ENCODE measurements at places on chromosomes 2 and 18. TPM values are rescaled to one million over a fixed set of nuclear protein-coding genes. Genes with fewer than 3 reads are reported as not detected.
A peak's percentile ranks its signal among the peaks of the same experiment; 100 is the strongest.

Gene ONECUT2
- total RNA-seq, result 0.44 TPM

Gene UGT1A8
- 0.87 TPM for total RNA-seq

Gene SERPINB7
- total RNA-seq, result 3.4 TPM

Gene INO80C
- total RNA-seq, result 18.0 TPM

Gene ZNF236
- 6.4 TPM for total RNA-seq

Gene TUBB8B
- not detected for total RNA-seq

Gene MATN3
- 3.6 TPM for total RNA-seq

Gene RNU2-63P
- not detected for total RNA-seq

Gene SOWAHC
- 26.9 TPM for total RNA-seq

Gene NAB1
- 92.4 TPM for total RNA-seq

Gene ST3GAL5
- total RNA-seq, result 17.5 TPM

Gene SIX3
- total RNA-seq, result not detected

Gene SCYGR7
- not detected for total RNA-seq

Gene TCF23
- not detected for total RNA-seq

DNA sequence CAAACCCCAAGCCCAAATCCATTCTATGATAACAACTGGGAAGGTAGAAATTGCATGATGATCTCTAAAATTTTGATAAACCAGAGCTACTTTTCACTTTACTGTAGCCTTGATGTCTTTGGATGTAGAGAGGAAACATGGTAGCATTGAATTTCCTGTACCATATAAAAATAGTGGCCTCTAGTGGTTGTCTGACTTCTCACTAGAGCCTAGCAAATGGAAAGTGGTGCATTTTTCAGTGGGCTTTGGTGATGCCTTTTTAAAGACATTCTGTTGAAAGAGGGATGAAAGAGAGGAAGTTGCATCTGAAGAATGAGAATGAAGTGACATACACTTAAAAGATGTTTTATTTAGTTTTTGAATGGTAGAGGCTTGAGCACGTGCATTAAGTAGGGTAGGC lies 662.2 kb downstream of the XIRP2 start:
- peak; percentile 9 for DNase-seq

DNA sequence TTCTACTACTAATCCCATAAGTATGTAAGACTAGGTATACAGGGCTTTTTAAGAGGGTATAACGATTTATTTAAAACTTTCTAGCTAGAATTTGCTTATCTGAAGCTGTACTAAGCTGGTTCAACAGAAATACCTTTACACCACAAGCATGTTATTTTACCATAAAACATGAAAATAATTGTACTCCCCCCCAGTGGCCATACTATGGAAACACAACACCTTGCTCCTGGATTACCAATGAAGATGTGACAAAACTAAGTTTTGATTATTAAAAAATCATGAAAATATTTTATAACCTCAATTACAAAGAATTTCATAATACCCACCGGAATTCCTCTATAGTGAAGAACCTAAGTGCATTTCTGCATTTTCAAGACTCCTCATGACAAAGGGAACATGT lies 27.3 kb downstream of the LPIN2 start:
- peak; percentile 45 for DNase-seq

DNA sequence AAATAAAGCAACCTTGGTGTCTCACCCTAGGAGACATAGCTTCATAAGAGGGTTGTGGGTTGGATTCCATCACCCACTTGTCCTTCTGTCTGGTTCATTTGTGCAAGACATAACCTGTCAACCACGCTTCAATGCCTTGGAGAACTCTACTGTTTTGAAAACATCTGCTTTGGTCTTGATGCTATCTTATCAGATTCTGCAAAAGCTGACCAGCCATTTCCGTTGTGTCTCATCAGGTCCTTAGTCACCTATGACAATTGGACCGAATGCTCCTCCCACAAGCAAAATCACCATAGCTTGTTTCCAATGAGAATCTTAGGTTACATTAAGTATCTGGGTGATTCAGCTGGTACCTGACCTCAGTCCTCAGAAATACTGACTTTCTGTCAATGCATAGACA lies 35.4 kb downstream of the STAT4 start:
- peak; percentile 52 for DNase-seq

DNA sequence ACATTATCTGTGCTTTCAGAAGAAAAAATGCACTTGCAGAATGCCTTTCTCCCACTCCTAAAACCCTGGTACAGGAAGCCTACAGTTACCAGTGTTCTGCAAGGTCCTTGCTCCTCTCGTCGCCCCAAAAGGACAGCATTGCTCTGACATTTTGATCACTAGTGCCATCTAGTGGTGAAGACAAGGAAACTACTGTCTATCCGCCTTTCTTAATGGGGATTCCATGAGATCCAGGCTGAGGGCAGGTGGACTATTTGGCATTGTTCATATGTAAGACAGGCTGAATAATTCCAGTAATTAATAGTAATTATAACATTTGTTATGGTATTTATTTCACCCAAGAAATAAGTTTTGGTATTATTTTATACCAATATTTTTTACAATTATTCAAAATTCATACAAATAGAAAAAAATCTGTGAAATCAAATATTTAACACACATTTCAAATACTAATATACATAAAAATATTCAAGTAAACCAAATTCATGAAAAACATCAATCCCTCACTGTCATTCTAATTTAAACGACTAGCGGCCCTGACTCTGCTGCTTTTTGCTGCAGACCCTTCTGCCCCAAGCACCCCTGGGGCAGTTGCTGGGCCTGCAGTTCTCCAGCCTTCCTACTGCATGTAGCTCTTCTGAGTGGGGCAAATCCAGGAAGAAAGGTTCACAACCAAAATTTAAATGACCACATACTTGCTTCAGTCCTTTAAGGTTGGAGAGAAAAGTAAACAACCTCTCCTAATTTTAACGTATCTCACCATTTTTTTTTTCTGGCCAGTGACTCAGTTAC lies 19.0 kb downstream of the TPGS2 start:
- DNase-seq, result peak; percentile 8

DNA sequence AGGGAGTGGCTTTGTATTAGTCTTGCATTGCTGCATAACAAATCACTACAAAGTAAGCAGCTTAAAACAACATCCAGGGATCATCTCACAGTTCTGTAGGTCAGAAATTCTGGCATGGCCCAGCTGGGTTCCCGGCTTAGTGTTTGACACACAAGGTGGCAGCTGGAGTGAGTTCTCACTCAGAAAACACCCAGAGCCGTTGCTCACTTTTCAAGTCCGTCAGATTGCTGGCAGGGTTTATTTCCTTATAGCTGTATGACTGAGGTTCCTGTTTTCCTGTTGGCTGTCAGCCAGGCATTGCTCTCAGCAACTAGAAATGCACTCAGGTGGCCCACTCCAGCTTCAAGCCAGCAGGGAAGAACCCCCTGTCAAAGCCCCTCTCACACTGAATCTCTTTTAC lies 324.1 kb downstream of the CCDC178 start:
- DNase-seq, result peak; percentile 2

GRCh38 chr18:78803104-78803503 lies 176.5 kb upstream of the SALL3 start:
- DNase-seq, result no peak

- DNase-seq, result no peak
Measured at GRCh38 chr18:26459340-26459739, 89.0 kb downstream of the KCTD1 start.

GRCh38 chr2:208594642-208595385 lies 188.2 kb downstream of the PTH2R start:
- DNase-seq, result no peak

- DNase-seq, result no peak
Measured at GRCh38 chr2:235550378-235550760, 56.5 kb downstream of the AGAP1 start.

DNA sequence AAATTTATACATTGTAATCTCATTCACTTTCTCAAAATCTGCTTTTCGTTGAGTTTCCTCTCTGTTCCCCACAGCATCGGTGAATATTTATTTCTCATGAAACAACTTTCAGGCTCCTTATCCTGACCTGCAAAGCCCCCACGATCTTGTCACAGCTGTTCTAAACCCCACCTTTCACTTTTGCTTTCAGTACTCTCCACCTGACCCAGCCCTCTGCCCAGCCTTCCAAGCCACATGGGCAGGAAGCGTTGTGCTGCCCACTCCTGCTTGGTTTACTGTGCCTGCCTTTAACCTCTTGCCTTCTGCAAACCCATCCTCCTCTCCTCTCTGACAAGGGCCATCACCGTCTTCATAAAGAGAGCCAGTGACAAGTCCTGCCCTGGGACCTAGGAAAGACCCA lies 262.5 kb downstream of the GALR1 start:
- no peak for DNase-seq

DNA sequence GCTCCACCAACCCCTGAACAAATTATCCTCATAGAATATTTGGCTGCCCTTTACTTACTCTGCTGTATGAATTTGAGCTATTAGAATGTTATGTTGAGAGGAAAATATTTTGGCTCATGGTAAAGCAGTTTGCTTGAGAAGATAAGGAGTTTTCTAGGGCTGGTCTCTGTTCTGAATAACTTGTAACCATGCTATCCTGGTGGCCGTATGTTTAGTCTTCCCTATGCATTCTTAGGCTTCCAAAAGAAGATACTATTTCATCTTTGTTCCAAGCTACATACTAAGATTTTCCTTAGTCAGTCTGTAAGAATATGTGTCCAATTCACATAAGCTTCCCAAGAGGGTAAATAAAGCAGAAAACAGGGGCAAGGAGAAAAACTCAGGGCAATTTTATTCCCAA lies 1105.1 kb upstream of the PIK3C3 start:
- no peak for DNase-seq

GRCh38 chr18:63907664-63908063 lies at the start of gene SERPINB10:
Gene SERPINB10, plus strand, starts transcription at chr18:63907958. Its CDS starts 7,553 bp downstream, at chr18:63915511.
- no peak for DNase-seq

GRCh38 chr2:148922776-148923475 lies 47.9 kb downstream of the KIF5C start:
- DNase-seq, result no peak

GRCh38 chr18:58865701-58866065 lies 1.0 kb downstream of the ZNF532 start:
- no peak for DNase-seq

DNA sequence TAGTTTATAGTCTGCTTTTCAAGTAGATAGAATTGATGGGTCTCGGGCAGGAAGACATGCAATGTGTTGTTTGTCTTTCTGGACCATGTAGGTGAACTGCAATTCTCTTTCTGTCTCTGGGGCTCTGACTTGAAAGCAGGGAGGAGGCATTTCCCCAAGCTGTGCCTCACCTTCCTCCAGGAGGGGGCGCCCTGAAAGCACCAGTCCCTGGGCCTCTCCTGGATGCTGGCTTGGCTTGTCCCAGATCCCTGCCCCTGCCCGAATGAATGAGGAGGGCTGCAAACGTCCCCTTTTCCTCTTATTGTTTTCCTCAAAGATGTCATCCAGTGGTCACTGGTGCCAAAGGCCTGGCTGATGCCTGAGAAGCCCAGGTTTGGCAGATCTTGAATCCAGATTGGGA lies 270.6 kb downstream of the CELF4 start:
- DNase-seq, result no peak

DNA sequence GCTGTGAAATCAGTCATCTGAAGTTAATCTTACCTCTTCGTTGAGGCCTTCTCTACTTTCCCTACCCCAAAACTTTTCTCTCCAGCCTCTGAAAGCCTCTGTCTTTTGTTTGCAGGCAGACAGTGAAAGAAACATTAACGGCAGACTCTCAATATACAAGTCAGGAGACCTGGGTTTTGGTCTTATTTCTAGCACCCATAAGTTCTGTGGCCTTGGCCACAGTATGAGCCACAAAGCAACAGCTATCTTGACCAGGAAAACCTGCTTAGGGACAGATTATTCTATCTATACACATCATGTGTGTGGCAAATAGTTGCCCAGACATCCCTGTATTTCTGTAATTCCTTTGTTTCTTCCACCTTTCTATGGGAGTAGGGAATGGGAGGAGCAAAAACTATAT lies 318.3 kb downstream of the AGPS start:
- DNase-seq, result no peak

DNA sequence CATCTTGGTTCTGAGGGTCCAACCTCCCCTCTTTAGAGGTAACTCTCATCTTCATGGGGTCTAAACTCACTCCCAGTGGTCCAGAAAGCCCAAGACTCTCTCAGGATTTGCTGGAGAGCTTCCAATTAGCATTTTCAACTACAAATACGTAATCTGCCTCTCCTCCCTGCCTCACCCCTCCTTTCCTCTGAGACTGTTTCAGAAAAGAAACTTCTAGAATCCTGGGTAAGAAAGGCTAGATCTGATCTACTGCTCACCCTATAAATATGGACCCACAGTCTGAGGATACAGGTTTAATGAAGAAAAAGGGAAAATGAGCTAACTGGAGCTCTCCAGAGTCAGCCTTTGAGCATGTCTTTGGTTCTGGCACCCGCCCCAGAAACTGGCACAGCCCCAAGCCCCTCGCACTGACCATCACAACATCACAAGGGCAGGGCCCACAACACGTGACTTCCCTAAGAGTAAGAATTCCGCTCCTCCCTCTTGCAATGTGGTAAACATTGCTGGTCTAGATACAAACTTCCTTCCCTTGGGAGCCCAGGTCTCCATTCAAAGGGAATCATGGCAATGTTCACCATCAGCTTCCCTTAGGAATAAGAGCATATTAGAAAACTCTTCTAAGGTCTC lies 21.7 kb upstream of the IHH start:
- DNase-seq, result no peak

DNA sequence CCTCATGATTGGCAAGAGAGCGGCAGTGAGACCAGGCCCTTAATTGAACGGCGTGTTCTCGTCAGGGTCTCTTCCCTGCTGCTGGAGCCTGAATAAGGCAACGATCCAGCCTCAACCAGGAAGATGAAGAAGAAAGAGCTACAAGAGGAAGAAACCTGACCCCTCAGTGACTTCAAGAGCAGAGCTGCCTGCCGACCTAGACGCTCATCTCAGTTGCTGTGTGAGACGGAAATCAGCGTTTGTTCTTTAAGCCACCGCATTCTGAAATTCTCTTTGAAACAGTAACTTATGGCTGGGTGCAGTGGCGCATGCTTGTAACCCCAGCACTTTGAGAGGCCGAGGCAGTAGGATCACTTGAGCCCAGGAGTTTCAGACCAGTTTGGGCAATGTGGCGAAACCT lies 29.6 kb upstream of the KCNG3 start:
- no peak for DNase-seq

DNA sequence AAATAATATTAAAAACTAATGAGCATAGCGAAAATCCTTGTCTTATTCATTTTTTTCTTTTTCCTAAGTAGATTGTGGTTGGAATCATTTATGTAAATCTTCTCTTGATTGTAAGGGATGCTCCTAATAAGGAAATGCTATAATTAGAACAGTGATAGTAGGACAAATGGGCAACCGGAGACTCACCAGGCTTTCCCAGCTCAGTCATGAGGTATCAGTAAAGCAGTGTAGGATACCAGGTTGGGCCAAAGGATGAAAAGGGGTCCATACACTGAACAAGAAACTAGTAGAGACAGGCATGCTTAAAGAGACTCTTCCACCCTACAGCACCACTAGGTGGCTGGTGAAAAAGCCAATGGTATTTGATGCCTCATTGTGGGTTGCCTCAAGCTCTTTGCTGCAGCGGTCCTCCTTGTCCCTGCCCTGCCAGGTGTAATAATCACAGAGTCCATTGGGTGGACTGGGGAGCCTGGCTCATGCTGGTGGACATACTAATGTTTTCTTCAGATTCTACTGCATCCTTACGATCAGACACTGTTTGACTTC lies 71.4 kb upstream of the FAM98A start:
- DNase-seq, result no peak

All from Caki2 (cell line).